GM03348 (cell line): ENCODE measurements at places on chromosomes 1 and 21.

- DNase-seq, result peak; percentile 61
Measured at GRCh38 chr1:87826681-87827251, 498.1 kb downstream of the LMO4 start.

GRCh38 chr1:117008656-117009055, 7.1 kb downstream of the CD101 start:
- DNase-seq, result no peak

DNA sequence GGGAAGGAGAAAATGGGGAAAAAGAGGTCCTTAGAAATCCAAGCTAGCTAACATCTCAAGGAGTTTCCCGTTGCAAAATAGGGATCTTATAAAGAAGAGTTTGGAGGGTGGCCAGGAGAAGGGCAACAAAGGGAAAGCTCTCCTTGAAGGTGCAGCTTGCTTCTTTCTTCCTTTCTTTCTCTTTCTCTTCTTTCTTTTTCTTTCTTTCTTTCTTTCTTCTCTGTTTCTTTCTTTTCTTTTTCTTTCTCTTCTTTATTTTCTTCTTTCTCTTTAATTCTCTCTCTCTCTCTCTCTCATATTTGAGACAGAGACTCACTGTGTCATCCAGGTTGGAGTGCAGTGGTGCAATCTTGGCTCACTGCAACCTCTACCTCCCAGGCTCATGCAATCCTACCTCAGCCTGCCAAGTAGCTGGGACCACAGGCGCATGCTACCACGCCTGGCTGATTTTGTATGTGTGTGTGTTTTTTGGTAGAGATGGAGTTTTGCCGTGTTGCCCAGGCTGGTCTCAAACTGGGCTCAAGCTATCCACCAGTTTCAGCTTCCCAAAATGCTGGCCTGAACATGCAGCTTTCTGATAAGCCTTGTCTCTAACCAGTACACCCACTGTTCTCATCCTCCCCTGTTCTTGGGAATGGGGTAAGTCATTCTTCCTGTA, 44.4 kb downstream of the RNF11 start:
- DNase-seq, result no peak

DNA sequence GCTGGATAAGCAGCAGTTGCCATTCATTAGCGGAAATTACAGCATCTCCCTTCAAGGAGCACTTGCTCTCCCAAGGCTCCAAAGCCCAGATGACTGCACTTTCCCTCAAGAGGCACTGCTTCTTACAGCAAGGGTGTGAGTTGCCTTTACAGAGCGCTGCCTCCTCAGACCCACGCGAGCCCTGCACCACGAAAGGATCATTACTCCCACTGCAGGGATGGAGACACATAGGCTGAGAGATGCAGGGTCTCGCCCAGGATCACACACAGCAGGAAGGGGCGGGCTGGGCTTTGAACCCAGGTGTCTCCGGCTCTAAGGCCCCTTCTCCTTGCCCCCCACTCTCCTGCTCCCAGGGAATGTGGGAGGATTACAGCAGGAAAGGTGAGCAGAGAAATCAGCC, 405.5 kb downstream of the MATN1 start:
- DNase-seq, result no peak

DNA sequence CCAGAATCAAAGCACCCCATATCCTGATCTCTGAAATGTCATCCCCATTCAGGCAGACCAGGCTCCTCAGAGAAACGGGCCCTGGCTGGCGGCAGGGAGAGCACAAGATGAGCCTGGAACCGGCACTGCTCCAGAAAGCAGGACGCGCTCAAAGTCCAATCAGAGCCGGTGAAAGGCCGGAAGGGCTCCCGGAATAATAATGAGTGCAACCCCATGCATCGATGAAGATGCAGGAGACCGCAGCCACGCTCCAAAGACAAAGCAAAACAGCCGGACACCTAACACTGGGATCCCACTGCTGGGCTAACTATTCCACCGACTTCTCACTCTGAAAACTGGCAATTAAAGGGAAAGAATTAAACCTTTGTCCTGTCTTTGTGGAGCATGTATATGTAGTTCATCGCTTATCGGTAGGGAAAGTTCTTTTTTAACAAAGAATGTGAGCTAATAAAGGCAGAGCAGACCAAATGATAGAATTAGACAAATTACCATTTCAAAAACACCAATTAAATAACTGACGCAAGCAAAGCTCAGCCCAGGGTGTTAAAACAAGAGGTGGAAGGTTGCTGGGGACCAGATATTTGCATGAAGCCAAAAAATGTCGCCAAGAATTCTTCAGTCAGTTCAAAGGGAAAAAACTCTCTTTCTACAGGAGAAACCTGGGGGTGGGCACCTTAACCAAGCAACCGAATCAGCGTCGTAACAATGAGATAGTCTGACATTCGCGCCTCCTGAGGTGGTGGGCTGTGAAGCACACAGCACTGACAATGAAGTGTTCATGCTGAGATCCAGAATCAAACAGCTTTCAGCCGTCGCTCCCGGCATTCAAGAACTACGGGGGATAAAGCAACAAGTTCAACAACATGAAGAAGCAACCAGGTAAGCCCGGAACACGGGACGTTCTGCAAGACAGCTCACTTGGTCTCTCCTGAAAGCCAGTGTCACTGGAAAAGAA, 95.2 kb downstream of the NPHP4 start:
- no peak for DNase-seq

DNA sequence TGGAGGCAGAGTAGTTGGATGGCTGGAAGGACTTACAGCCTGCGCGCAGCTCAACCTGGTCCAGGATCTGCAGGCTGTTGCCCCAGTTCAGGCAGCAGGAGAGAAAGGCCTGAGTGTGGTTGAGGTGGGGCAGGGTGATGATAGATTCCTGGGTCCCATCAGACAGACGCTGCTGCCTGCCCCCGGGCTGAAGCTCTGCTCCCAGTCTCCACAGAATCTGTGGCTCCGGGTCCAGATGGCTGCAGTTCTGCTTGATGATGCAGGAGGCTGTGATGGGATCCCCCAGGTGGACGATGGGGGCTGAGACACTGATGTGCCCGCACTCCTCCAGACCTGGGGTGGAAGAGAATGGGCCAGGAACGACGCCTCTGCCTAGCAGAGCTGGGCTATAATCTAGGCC, 7.4 kb downstream of the CSF3R start:
- no peak for DNase-seq

- DNase-seq, result no peak
Measured at GRCh38 chr1:202158810-202159533, 1.4 kb downstream of the PTPN7 start.

GRCh38 chr21:34552360-34553098, 40.5 kb upstream of the KCNE1 start:
- DNase-seq, result peak; percentile 23

GRCh38 chr1:12148958-12149790, 17.6 kb upstream of the TNFRSF1B start:
- DNase-seq, result no peak

GRCh38 chr1:182968836-182969734, 16.1 kb upstream of the SHCBP1L start:
- no peak for DNase-seq
